Left ventricle myocardium superior (tissue), 1 donor: ENCODE measurements at places on chromosomes 7 and 10.

DNA sequence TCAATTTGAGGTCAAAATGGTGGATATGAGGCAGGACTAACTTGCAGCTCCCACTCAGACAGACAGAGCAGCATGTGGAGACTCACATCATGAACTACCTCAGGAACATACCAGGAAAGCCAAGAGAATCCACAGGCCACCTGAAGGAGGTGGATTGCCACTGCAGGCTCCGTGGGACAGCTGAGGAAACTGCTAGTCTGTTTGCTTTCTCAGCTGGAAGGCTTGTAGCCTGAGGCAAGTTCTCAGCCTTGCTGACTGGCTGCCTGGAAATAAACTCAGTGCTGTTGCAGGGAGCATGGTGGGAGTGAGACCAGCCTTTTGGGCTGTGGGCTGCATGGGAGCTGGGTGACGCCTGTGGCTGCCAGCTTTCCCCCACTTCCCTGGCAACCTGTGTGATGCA lies 202.9 kb downstream of the ZNF248 start:
- no peak for DNase-seq

GRCh38 chr10:30705101-30705624 lies 75.6 kb upstream of the LYZL2 start:
- DNase-seq: no peak

GRCh38 chr10:83373671-83374070 lies 765.6 kb upstream of the GHITM start:
- no peak for DNase-seq

GRCh38 chr10:78964274-78964951 lies 104.4 kb upstream of the ZMIZ1 start:
- DNase-seq: no peak

DNA sequence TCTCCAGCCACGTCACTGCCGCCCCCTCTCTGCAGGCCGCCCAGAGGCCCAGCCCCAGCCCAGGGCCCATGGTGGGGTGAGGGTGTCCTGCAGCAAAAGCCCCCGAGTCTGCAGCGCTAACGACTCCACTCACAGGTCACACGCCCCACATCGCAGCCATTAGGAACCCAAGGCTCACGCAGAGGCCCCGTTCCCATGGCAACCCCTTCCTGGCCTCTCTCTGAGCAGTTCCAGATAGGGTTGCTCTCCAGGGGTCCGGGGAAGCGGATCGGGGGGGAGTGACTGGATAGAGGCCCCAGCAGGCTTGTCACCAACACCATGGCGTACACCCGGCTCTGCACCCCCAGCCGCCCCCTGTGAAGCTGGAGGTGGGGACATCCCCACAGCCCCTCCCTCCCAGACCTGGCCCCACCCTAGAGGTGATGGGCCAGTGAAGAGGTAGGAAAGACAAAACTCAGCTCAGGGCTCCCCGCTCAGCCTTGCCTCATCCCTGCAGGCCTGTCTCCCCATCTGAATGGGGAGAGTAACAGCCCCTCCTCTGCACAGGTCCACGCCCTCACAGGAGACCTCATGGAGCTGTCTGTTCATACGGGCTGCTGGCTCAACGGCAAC lies 41.2 kb downstream of the TNRC18 start:
- no peak for DNase-seq

- DNase-seq: no peak
Observed at GRCh38 chr7:88928276-88928675, 132.7 kb upstream of the TEX47 start.

GRCh38 chr10:84574102-84574501 lies 245.7 kb downstream of the CCSER2 start:
- DNase-seq: no peak

DNA sequence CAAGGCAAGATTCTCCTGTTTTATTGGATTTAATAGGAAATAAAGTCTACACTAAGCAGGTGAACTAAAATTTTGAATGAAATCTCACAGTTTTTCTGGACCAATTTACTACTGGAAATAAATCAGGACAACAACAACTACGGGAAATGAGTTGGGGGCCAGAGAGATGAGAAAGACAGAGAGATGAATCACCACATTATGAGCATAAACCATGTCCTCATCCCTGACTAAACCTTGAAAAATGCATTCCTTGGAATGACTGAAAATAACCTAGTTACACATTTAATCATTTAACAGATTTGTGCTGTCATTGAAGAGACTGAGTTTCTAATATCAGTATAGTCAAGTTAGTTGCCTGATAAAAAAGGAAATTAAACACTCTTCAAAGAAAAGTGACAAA lies 608.4 kb upstream of the KCND2 start:
- no peak for DNase-seq

DNA sequence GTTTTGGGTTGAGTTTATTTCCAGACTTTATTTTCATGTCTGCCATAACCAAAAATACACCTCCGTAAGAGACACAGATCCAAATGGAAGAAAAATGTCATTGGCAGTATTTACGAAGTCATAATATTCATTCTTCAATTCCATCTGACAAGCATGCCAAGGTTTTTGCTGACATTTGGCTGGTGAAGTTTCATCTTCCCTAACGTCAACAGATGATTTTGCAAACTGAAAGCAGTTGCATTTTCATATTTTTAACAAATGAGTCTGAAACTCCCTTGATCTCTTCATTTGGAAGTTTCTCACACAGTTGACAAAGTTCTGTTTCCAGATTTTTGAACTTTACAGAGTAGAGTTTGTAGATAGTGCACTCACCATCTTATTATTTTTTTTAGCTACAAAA lies 114.5 kb downstream of the CALN1 start:
- DNase-seq: no peak

- DNase-seq: peak; percentile 40
Observed at GRCh38 chr7:155713384-155713783, 68.9 kb downstream of the RBM33 start.

- DNase-seq: no peak
Observed at GRCh38 chr10:24579906-24580305, 143.8 kb downstream of the ARHGAP21 start.

GRCh38 chr10:23325132-23325531 lies 19.5 kb downstream of the C10orf67 start:
- no peak for DNase-seq

DNA sequence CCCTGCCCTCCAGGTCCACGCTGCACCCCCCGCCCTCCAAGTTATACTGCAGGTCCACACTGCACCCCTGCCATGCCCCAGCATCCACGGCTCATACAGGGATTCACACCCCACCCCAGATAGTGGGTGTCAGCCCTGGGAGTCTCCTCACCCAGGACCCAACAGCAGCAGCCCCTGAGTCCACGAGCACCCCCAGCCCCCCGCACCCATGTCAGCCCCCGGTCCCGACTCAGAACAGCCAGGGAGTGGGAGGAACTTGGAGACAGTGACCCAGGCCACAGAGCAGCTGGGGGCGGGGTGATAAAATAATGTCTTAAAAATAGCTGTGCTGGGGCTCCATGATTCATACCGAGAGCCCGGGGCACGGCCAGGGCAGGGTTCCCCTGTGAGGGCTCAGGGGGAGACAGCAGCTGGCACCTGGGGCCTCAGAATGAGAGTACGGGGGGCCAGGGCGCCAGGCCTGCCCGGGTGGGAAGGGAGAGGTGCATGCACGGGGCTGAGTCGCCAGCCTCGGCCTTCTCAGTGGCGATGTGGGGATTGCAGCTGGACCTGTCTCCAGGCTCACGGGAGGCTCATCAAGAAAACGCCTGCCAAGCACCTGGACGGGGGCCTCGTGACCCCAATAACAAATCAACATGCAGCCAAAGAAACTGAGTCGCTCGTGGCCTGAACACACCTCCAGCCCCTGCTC lies 29.8 kb downstream of the ADAP1 start:
- DNase-seq: peak; percentile 41

DNA sequence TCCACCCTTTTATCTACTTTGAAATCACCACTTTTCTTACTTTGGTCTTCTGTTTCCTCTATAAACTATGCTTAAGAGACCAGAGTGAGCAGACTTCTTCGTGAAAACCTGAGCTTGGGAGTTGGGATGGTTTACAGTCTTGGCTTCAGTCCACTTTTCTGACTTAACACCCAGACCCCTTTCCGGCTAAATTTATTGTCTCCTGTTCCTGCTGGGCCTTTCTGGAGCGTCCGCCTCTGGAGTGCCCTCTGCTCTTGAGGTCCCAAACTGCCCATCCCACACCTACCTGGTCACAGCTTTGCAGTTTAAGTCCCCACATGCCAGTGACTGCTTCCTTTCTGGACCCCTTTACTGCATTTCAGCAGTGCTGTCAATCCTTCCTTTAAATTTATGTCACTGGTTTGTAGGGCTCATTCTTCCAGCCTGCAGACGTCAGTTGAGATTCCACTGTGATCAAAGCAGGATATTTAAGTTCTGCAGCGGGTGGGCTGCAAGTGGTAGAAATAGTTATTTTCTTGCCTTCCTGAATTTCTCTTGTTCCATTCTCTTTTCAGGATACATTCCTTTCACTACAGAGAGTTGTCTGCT lies 80.3 kb downstream of the KAT6B start:
- no peak for DNase-seq

GRCh38 chr7:152858761-152859160 lies 99.2 kb downstream of the ACTR3B start:
- DNase-seq: no peak

DNA sequence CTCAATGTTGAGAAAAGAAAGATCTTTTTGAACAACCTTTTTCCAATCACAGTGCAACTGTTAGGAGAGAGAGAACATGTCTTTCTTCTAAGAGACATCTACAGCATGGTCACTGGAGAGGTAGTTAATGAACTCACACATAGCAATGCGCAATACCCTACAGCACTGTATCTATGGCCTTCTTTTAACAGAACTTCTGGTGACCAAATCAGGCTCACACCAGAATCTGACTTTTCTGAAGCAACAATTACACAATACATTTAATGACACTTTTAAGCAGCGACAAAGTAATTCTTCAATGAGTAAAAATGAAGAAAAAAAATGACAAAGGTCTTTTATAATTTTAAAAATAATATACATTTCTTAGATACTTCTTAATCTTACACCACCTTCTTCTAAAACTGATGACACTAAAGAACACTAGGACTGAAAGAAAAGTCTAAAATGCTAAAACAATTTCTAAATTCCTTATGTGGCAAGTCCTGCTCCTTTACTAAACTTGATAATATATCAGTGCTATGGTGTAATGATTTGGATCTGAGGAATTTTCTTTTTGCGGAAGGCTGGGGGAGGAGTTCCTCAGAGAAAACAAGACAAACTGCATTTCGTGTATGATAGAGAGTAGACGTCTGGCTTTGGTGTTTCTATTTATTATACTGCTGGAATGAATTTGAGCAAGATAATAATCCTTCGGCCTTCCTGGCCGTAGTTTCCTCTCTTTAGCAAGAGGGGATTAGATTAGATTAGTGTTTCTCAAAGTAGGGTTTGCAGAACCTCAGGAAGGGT lies 166.3 kb downstream of the ZNF438 start:
- no peak for DNase-seq
